ENCODE measurements at places on chromosomes 3 and 15.

DNA sequence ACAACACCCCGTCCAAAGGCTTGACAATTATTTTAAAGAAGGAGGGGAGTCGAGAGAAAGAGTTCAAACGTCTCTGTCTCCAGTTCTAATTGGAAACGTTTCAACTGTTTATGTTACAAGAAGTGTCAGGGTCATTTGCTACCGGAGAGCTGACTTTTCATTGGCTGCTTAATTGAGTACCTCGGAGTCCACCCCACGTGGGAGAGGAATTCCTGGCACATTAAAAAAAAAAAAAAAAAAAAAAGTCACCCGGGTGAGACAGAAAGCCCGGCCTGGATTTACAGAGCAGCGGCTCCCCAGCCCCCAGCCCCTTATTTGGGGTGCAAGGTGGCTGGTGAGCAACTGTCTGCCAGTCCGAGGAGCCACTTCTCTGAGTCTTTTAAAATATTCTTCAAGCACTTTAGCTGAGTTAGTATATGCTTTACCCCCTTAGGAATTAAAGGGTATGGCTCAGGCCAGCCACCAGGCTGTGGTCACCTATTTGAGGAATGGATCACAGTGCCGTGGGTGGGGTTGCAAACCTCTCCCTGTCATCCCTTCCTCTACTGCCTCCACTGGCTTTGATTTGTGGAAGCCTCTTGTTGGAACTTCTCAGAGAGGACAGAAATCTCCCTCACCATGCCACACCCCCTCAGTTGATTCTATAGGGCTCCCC is 3.9 kb upstream of the TLE3 start:
- no peak for DNase-seq

DNA sequence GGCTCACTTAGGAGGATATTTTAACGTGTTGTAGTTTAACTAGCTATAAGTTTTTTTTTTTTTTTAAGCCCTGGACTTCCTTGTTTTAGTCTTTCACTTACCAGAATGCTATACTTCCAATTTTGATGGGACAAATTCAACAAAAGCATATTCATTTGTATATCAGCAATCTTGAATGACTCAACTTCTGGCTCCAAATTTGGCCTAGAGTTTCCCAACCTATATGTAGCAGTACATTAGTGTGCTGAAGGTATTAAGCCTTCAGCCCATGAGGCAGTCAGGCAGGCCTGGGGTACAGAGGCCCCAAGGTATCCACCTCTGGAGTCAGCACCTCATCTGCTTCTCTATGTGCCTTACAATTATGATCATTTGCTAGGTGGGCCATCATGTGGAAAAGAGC is 5.9 kb downstream of the PBRM1 start:
- no peak for DNase-seq

DNA sequence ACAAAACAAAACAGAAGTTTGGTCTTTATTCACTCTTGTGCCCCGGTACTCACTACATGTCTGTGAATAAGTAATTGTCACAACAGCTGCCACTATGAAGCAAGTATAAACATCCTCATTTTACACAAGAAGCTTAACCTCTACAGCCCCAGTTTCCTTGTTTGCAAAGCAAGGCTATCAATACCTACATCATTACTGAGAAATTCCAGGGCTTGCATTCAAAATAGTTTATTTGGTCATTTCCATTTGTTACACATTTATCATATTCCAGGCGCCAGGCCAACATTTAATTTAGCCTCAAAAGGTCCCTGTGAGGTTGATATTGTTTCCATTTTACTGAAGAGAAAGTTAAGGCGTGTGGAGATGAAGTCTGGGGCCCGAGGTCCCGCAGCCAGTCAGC is 161.4 kb upstream of the LRTM1 start:
- DNase-seq = no peak

- DNase-seq = no peak
Observed at GRCh38 chr3:184532940-184533732, 28.4 kb upstream of the EPHB3 start.

- no peak for DNase-seq
Observed at GRCh38 chr3:171654326-171654725, 156.0 kb downstream of the PLD1 start.

DNA sequence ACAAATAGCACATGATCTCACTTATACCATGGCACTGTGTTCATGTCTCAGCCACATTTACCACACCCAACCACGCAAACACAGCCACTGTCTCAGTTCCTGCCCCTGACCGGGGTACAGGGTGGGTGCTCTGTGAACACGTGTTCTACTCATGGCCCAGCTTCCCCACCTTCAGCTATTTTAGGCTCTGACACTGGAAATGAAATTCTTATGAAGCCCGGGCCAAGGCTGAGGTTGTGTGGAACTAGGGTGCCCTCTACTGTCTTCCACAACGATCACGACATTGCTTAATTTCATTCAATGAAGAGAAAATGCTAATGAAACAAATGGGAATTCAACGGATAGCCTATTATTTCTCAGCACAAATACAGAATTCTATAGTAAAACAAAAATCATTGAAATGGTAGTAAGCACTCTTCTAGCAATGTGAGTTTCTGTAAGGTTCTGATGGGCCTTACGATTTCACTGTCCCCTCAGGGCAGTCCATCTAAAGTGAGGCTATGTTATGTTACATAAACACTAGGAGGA is 2.1 kb upstream of the GABRA5 start:
- DNase-seq = no peak

- DNase-seq = no peak
Observed at GRCh38 chr15:85318048-85318731, 62.2 kb upstream of the AKAP13 start.

DNA sequence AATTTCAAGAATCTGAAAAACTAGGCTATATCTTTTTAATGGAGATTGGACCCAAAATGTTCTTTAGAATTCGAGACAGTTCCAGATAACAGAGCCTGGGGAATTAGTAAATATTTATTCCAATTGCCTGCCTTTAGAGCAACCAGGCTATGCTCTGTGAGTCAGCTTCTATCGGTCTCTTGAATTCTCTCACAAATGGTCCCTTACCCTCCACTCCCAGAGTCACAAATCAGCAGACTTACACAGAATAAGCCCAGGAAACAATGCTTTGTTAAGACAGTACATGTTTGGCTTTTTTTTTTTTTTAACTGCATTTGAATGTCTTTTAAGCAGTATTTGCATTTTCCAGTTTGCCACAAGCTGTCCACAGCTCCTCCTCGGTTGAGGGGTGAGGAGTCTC is 460.7 kb upstream of the CBLB start:
- no peak for DNase-seq

DNA sequence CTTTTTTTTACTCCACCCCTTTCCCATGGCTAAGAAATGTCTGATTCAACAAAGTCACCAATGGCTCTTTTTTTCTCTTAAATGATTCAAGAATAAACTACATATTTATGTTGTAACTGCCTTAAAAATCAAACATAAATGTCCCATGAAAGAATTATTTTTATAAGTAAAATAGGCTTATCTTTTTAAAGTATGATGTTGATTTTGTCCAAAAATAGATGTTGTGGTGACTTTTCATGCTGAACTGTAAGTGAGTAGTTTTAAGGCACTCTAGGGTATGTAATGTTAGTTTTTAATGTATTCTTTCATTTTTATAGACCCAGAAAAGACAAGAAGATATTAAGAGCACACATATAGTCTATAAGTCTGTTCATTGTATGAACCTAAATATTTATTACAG is 594.9 kb downstream of the NLGN1 start:
- no peak for DNase-seq

DNA sequence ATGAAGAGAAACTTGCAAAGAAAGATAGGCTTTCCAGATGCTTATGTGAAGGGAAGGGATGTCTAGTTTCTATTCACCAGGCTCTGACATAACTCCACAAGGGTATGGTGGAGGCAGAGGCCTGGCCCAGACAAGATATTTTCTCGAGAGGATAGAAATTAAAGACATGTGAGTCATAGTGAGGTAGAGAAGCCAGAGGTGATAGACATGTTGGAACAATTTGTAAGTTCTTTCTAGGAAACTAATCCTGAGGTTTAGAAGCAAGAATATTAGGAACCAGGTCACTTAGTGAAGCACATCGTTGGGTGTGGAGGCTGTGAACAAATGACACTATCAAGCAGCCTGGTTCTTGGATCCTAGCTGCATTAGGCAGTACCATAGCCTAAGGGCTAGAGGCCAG is 176.9 kb downstream of the BBX start:
- no peak for DNase-seq

DNA sequence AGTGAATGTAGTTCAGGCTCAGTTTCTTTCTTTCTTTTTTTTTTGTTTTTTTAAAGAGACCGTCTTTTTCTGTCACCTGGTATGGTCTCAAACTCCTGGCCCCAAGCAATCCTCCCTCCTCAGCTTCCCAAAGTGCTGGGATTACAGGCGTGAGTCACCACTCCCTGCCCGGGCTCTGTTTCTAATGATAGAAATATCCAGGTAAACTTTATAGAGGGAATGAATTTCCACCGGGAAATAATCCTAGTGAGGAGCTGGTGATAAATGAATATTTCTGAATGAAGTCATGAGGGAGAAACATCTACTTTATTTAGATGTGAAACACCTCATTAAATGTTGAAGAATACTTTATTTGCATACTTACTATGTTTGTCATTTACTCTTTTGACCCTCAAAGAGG is 7.2 kb downstream of the RNF13 start:
- no peak for DNase-seq

GRCh38 chr3:126080970-126081369 is 3.0 kb downstream of the SLC41A3 start:
- DNase-seq = no peak

GRCh38 chr3:197431346-197431910 is 124.3 kb downstream of the BDH1 start:
- no peak for DNase-seq

DNA sequence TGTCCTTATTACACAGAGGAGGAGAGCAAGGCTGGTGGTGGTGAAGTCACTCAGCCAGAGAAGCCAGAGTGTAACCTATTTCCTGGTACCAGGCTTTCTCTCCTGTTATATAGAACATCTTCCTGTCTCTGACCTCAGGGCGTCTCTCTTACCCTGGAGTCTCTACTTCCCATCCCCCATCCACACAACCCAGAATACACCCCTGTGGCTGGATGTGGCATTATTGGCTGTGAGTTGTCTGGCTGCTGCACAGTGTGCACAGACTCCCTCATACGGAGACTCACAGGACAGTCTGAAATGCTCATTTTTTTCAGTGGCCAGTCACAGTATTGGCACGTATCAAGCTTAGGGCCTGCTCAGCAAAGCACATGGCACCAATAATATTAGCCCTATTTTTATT is 8.6 kb downstream of the PODXL2 start:
- no peak for DNase-seq

- DNase-seq = no peak
Observed at GRCh38 chr3:14152233-14152962, 26.0 kb downstream of the XPC start.

- DNase-seq = no peak
Observed at GRCh38 chr3:37887062-37887461, 25.4 kb downstream of the CTDSPL start.

DNA sequence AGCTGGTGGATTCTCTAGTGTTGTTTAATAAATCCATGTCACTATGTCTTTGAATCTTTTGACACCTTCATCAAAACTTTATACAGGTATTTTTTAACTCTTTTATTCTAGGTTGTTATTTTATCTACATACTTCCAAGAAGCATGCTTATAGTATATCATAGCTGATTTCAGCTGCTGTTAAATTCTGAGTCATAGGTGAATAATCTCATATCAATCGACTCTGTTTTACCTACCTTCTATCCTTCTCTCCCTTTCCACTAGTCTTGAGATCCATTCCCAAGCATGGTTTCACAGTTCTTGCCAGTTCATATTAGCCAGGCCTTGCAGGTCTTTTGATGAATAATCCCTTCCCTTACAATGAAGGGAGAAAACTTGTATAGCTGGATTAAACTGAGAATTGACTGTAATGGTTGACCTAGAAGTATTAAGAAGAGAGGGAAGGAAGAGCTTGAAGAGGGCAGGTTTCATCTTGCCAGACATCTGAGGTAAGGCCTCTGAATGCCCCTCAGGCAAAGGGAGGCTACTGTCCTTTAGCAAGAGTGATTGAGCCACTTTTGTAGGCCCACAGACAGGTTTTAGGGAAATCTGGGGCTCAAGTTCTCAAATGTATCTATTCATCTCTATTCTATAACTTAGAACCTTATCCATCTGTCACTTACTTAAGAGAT is 146.4 kb downstream of the EPHA6 start:
- DNase-seq = no peak

- DNase-seq = no peak
Observed at GRCh38 chr3:79066481-79066880, 701.3 kb downstream of the ROBO1 start.

DNA sequence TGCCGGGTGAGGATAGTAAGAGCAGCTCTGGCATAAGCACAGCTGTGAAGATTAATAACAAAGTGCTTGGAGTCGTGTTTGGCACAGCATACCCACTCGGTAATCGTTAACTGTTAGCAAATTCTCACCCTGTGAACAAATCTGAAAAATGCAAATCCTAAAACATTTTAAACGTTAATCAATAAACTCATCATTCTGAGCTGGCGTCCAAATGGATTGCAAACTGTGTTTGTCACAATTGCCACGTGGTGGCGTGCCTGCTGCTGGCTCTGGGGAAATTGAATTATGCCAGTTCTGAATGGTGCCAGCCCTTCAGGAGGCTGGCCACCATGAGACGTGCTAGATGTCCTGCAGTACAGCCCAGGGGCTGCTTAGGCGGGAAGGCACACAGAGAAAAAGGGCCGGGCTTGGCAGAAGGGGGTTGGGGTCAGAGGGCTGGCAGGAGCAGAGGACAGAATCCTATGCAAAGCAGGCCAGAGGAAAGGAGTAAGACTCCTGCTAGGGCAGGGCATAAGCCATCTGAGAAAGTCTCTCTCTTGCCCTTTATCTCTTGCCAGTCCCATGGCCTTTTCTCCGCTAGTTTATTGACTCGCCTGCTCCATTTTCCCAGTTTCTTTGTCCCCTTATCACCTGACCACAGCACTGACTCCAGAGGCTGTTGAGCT is 22.1 kb upstream of the POLG start:
- no peak for DNase-seq

DNA sequence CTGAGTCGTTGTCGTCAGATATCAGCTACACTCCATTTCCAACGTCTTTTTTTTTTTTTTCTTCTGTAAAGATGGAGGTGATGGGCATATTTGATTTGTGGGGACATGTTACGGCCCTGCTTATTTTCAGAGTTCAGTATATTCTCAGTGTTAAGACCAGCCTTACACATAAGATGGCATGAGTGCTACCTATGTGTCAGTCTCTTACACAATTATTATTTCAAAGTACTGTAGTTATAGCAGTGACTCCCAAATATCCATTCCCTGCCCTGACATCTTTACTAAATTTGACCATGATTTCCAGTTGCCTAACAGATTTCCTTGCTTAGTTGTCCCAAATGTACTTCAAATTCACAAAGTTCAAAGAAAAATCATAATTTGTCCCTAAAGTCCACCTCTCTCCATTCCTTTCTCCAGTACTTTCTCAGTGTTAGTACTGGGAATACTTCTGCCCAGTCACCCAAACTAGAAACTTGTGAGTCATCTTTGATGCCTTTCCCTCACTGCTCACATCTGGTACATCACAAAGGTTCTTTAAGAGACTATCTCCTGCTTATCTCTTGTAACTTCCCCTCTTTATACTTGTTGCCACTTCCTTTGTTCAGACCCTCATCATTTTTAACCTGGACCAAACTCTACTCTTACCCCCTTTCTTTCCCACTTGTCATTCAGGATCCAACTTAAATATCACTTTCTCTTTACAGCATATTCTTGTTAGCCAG is 67.0 kb downstream of the ZNF609 start:
- DNase-seq = no peak
